T-helper 9 cell (primary cell): ENCODE measurements at places on chromosomes 16 and 17.
A peak's percentile ranks its signal among the peaks of the same experiment; 100 is the strongest.

DNA sequence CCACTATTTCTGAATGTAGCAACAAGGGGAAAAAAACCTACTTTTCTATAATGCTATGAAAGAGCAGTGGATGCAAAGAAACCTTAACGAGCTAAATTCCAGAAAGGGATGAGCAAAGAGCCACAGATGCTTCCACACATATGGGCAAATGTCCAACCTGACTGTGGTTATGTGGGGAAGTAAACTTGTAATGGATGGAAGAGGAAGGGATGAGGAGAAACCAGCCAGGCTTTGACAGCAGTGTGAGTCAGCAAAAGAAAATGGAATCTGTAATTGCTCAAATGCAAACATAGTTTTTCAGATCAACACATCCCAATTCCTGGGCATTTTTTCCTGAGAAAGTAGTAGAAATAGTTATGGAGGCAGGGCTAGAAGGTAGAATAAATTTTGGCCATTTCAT, 204.8 kb upstream of the CPHXL start:
- no peak for DNase-seq

DNA sequence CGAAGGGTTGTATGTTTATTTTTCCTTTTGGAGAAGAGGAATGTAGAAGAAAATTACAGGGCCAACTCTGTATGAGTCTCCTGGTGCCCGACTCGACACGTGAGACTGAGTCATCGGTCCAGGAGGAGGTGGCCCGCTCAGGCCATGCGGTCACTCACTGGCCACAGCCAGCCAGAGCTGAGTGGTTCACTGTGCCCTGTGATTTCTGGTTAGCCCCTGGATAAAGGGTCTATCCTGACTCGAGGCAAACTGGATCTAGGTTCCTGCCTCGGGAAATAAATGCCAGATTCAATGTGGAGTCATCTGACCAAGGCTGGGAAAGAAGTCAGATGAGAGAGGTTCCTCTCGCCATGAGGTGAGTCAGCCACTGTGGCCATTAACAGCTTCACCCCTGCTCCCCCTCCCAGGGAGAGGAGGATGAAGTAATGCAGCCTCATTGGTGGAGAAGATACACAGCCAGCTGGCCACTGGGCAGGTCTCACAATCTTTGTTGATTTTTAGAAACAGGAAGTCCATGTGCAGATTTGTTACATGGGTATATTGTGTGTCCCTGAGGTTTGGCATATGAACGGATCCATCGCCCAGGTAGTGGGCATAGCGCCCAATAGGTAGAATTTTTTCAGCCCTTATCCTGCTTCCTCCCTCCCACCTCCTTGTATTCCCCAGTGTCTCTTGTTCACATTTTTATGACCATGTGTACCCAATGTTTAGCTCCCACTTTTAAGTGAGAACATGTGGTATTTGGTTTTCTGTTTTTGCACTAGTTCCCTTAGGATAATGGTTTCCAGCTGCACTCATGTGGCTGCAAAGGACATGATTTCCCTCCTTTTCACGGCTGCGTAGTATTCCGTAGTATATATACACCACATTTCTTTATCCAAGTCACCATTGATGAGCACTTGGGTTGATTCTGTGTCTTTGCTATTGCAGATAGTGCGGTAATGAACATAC, 21.7 kb upstream of the USP36 start:
- no peak for DNase-seq

DNA sequence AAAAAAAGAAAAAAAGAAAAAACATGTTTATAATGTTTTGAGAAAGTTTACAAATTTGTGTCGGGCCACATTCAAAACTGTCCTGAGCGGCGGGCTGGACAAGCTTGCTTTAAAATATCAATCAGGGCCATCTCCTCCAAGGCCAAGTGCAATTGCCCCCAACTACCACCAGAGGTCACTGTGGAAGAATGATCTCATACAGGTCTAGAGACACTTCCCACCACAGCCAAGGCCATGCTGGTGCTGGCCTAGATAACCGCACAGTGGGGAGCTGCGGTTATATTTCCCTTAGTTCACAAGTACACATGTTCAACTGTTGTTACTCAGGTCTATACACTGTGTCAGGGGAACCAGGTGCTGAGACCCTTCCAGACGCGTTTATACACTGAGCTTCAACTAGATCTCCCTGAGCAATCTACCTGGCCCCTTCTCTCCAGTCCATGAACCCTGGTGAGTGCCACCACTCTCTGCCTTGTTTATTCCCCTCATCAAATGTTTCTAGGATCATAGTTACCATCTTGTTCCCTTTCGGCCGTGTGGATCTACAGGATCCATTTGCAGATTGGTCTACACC, 83.8 kb upstream of the CCL2 start:
- DNase-seq, result peak; percentile 11

- DNase-seq, result peak; percentile 88
Observed at GRCh38 chr17:2049333-2050299, 5.3 kb upstream of the HIC1 start.

- peak; percentile 28 for DNase-seq
Observed at GRCh38 chr16:85448557-85449190, 164.4 kb upstream of the GSE1 start.

- no peak for DNase-seq
Observed at GRCh38 chr17:17127156-17127555, 79.0 kb downstream of the PLD6 start.

- DNase-seq, result no peak
Observed at GRCh38 chr17:36057911-36058310, 6.2 kb upstream of the CCL18 start.

DNA sequence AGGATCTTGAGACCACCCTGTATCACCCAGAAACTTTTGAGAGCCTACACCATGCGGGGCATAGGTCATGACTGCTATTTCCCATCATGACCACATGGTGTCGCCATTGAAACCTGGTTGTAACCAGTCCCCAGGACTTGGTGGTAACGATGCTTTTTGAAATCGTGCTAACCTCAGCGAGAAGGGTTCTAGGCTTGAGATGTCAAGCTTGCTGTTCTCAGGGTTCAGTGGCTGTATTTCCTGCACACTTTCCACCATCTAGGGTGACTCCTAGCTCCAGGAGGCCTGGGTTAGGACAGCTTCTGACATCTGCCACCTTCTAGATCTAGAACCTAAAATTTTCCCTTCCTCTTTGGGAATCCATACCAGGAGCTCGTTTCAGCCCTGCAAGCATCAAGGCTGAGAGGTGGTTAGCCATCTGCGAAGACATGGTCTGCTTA, 13.0 kb upstream of the SPNS3 start:
- peak; percentile 19 for DNase-seq

GRCh38 chr16:62665269-62665668, 629.0 kb upstream of the CDH8 start:
- no peak for DNase-seq

GRCh38 chr17:28792877-28793661, 49.3 kb downstream of the TRAF4 start:
- DNase-seq, result no peak

- no peak for DNase-seq
Observed at GRCh38 chr16:89893642-89894548, 20.5 kb downstream of the TCF25 start.

DNA sequence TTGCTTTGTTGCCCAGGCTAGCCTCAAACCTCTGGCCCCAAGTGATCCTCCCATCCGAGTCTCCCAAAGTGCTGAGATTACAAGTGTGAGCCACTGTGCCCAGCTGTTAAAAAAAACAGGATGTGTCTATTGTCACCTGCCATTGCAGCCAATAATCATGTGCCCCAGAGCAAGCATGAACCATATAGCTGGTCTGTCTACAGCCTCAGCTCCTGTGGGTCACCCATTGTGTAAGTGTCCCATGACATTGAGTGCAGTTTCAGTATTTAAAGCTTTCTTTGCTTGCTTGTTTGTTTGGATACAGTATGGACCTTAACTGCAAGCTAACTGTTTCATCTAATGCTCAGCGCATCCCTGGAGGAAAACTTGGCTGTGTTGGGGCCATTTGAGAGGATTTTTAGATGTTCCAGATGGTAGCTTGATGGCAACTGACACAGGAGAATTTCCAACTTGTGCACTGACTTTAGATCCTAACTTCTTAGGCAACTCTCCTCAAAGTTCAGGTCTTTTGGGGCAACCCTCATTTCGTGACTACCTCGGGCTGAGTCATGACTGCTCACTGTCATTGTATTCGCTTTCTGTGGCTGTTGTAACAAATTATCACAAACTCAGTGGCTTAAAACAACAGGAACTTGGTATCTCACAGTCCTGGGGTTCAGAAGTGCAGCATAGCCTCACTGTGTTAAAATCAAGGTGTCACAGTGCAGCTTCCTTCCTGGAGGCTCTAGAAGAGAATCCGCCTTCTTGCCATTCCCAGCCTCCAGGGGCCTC, 30.3 kb upstream of the ADORA2B start:
- no peak for DNase-seq

DNA sequence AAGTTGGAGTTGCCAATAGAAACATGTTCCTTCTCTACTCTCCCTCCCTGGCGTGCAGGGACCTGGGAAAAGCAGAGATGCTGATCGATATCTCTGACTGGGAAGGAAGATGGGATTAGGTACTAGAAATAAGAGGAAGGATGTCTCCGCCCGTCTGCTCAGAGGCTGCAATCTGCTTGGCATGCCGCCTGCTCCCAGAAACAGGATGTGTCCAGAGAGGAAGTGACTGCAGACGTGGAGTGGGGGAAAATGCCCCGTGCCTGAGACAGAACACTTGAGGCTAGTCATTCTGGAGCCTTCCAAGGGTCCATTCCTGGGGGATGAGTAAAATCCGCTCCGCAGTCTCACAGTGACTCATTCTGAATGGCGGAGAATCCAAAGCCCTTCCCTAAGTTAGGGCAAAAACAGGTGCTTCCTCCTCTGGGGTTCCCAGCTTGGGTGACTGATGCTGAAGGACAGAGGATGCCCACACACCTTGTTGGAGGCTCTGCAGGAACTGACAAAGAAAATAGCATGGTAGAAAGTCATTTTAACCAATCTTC, 45.0 kb upstream of the SMURF2 start:
- no peak for DNase-seq

GRCh38 chr17:79968116-79968515, 67.6 kb downstream of the TBC1D16 start:
- no peak for DNase-seq

DNA sequence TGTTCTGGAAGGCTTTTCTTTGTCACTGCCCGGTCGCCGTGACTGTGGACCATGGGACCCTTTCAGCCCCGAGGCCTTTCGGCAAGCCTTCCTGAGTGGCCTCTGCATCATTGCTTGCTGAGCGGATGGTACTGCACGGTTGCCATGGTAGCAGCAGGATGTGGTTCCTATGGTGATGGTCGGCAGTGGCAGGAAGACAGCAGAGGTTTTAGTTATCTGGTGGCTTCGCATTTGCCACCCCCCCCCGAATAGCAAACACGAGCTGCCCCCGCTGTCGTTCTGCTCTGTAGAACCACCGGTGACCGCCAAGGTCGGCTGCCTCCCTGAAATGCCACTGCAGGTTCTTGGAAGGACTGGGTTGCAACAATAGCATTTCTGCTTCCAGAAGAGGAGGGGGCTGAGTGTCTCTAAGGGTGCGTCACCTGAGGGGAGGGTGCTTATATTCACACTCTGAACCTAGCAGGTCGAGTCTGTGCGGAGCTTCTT, 76.6 kb downstream of the CMIP start:
- DNase-seq, result peak; percentile 72

DNA sequence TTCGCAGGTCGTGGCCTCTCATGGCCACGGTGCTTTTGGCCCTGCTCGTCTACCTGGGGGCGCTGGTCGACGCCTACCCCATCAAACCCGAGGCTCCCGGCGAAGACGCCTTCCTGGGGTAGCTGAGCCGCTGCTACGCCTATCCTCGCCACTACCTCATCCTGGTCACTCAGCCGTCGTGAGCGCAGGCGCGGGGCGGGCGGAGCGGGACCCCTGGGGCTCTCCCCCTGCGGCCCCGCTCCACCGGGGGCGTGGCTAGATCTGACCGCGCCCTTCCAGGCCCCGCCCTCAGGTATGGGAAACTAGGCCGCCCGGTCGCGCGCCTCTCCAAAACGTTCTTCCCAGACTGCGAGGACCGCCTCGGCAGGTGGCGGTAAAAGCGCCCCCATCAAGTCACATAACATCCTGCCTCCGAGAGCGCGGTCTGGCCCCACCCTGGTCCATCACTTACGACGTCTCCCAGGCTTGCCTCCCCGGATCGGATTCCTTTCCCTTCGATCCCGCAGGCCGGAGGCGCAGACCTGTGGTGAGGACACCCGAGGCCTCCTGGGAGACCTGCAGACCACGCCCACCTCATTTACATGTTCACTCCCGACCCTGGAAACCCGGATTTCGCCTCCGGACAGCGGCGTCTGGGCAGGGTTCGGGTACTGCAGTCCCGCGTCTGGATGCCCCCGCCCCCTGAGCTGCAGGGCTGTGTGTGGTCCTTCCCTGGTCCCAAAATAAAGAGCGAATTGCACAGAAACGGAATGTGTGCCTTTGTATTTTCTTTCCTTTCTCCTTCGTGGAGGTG, 91.5 kb upstream of the TMEM97 start:
- DNase-seq, result no peak

- DNase-seq, result no peak
Observed at GRCh38 chr17:20914658-20915057, 128.2 kb downstream of the USP22 start.

DNA sequence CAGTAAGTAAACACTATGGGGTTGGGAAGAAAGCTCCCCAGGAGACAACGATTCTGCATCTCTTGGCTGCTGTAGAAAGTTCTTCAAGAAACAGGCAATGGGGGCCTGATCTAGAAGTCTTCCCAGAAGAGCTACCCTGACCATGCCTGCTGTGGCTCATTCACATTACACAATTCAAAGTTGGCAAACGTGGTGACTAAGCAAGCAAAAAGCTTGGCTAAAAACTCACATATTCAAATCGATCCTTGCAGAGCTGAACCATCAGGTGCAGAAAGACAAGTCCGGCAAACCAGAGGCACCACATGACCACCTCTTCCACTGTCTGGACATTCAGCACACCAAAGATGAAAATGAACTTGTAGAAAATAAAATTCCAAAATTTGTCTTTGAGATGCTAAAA, 16.1 kb downstream of the AMFR start:
- DNase-seq, result no peak

GRCh38 chr16:1076801-1077576, 4.4 kb downstream of the SSTR5 start:
- DNase-seq, result no peak

- DNase-seq, result no peak
Observed at GRCh38 chr16:79645701-79646100, 45.2 kb upstream of the MAF start.

DNA sequence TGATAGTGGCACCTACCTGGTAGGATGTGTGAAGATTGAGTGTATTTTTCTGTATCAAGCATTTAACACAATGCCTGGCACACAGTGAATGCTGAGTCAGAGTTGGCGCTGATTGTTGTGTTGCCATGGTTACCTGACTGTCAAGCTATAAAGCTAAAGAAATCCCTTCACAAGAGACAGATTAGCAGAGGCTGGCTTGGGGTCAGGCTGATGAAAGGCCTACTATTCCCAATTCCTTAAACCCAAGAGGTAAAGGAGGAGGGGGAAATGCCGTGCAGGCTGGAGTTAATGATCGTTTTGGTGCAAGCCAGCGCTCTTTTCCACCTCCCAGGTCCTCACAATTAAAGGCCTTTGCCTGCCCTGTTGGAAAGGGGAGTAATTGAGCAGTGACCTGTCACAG, 5.9 kb downstream of the CLEC19A start:
- no peak for DNase-seq

DNA sequence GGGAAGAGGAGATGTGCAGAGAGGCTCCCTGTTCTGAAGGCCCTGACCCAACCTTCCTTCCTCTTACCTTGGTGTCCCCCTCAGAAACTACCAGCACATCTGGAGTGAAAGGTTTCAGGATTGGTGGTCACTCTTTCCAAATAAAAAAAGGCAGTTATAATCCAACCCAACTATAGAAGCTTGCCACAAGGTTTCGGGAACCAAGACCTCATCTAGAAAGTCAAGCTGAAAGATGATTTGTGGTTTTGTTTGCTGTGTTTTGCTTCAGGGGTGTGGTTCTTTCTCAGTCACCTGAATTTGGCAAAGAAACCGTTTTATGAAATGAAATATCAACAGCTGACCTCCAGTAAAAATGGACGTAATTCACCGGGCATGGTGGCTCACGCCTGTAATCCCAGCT, 19.3 kb downstream of the SHMT1 start:
- no peak for DNase-seq
